Activated naive CD4-positive, alpha-beta T cell treated with Interleukin-2 at 50 U/mL for 16 hours (primary cell): ENCODE measurements at places on chromosomes 3 and 15.

GRCh38 chr3:49397470-49397869 is 14.3 kb downstream of the RHOA start:
- no peak for DNase-seq

- DNase-seq = no peak
Measured at GRCh38 chr15:90644952-90645725, 72.0 kb upstream of the BLM start.

DNA sequence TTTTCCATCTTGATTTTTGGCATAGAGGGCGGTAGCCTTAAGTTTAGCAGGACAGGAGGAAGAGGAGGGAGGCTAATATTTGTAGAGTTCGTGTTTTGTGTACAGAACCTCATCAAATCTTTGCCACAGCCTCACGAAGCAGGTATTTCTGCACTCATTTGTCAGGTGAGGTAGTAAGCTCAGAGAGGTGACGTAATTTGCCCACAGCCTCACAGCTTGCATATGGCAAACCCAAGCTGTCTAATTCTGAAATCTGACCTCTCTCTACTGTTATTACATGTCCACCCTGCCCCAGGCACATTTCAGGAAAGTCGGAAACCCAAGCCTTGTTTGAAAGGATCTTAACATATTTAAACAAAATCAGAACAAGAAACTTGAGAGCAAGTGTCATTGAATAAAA is 91.1 kb upstream of the TPM1 start:
- DNase-seq = no peak

GRCh38 chr3:38544926-38545325 is 48.8 kb downstream of the EXOG start:
- no peak for DNase-seq

- DNase-seq = no peak
Measured at GRCh38 chr15:99495430-99496301, 70.1 kb upstream of the MEF2A start.

DNA sequence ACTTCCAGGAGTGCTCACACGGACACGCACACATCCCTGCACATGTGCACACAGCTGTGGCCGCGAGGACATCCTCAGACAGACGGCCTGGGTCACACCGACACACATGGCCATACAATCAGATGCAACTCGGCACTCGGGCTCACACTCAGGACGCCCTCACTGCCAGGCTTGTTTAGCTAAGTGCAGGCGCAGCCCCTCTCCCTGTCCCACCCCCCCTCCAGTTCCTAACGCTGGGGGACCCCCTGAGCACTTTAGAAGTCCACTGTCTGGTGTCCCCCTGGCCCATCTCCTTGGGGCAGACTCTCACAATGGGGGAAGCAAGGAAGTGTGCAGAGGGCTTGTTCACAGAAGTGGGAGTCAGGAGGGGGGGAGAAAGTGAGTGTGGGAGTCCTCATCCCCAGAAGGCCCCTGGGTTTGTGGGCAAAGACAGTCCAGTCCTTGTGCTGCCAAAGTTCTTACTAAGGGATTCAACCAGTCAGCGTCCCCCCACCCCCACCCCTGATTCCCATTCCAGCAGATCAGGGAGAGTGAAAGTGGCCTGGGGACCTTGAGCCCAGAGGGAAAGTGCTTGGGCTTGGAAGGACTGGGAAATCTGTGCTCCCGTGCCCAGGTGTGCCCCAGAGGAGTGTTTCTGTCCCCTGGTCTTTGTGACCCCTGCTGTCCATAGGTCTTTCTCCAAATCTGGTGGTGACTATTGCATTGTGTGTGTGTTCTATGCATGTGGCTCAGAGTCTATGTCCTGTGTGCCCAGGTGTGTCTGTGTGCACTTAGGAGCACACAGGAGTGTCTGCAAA is 767 bp upstream of the GATA2 start:
- no peak for DNase-seq

GRCh38 chr15:45185903-45186770 is 1.6 kb downstream of the SHF start:
- DNase-seq = no peak

DNA sequence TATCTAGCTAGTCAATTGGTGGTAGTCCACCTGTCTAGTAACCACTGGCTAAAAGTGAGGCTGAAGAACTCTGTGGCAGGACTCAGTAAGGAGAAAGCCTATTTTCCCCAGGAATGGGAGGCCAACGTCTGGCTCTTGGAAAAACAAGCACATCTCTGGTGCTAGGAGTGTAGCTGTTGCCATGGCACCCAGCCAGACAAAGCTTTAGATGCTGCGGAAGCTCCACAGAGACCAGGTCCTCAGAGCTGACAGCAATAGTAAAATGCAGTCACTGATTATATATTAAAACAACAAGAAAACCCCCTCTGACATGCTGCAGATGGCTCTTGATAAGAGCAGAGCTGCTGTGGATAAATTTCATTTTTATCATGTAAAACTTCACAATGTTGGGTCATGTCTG is 124.9 kb upstream of the STRIT1 start:
- no peak for DNase-seq

GRCh38 chr15:67017311-67017710 is 48.1 kb upstream of the SMAD3 start:
- no peak for DNase-seq

- DNase-seq = no peak
Measured at GRCh38 chr15:80211976-80212375, 40.0 kb downstream of the CTXND1 start.

DNA sequence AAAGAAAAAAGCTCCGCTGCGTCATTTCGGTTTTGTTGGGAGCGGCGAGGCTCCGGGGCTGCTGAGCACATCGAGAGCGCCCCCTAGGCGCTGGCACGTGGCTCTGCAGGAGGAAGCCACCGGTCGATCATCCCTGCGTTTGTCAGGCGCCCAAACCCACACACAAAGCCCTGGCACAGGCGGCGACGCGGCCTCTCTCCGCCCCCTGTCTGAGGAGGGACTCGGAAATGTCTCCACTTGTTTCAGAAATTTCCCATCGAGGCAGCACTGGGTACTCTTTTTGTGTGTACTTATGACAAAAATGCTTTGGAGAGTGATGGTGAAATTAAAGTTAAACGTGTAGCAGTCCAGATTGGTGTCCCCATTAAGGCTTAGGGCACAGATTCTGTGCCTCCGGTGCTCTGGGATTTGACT is 407.3 kb upstream of the ONECUT1 start:
- DNase-seq = peak; percentile 6

- DNase-seq = no peak
Measured at GRCh38 chr15:93566762-93567161, 477.8 kb upstream of the RGMA start.

DNA sequence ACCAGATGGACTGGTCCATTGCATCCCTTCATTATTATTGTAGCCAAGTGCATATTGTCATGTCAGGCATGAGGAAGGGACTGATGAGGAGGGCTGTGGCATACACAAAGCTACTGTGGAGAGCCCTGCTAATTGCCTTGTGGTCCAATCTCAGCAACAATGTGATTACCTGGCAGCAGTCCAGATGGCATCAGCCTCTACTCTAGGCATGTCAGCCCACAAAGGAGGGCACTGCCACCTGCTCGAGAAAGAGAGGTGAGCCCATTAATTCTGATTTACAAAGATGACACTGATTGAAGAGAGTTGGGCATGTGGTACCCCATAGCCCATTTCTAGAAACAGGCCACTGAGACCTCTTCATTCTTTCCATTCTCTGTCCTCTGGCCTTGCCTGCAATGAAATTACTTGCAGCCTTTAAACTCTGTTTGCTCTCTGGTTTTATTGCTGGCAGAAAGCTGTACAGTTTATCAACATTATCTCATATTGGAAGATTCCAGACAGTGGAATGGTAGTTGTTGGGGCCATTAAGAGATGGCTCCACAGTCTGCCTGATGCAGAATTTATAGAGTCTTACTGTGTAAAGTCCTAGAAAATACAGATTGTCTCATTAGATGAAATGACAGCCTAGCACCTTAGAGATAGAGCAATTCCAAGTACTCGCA is 307.7 kb downstream of the ARPP21 start:
- DNase-seq = no peak

- no peak for DNase-seq
Measured at GRCh38 chr3:81302045-81302444, 459.4 kb downstream of the GBE1 start.

GRCh38 chr3:171574556-171575240 is 114.5 kb upstream of the TNIK start:
- no peak for DNase-seq

GRCh38 chr3:107271787-107272387 is 105.4 kb upstream of the CCDC54 start:
- no peak for DNase-seq

GRCh38 chr3:59559721-59560435 is 510.1 kb upstream of the CFAP20DC start:
- peak; percentile 21 for DNase-seq

GRCh38 chr15:77510066-77511057 is 89.7 kb downstream of the HMG20A start:
- no peak for DNase-seq

- DNase-seq = no peak
Measured at GRCh38 chr15:93997071-93997658, 234.2 kb upstream of the MCTP2 start.

DNA sequence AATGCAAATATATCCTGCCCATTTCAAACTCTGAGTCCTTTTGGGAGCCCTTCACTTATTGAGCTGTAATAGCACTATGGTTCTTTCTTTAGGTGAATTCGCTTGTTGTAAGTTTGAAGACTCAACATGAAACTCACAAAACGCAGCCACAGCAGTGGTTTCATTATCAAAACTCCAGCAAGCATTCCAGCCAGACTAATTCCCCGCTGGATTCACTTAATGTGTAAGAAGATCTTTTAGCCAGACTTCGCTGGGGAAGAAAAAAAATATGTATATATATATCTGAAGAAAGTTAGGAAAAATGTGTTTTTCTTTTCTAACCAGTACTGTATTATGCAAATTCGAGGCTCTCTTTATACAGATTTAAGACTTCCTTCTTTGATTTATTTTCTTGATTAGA is 241.1 kb downstream of the WNT5A start:
- no peak for DNase-seq

DNA sequence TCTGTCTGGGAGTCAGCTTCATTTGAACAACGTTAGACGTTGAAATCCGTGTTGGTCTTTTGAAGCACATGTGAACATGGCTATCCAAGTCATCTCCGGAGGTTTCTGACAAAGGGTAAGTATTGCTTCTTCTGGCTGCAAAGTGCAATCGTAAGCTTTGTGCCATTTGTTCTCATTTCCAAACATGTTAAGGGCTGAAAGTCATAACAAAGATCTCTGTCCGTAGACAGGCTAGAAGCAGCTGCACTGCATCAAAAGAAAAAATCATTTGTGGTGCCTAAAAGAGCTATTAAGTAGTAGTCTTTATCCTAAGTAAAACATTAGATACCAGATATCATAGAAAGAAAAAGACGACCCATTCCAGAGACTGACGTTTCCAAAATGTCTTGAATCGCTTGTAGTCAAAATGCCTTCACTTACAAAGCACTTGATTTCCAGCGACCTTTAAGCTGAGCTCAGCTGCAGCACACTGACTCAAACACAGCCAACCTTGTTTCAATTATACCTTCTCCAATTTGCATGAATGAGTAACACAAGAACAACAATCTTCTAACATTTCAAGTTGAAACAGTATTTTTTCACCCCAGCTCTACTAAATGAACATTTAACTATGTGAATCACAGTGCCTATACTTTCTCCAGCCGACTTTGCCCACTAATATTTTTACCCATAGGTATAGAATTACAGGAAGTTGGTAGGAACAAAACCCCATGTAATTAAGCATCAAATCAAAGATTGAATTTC is 76.6 kb downstream of the NEDD4 start:
- no peak for DNase-seq

DNA sequence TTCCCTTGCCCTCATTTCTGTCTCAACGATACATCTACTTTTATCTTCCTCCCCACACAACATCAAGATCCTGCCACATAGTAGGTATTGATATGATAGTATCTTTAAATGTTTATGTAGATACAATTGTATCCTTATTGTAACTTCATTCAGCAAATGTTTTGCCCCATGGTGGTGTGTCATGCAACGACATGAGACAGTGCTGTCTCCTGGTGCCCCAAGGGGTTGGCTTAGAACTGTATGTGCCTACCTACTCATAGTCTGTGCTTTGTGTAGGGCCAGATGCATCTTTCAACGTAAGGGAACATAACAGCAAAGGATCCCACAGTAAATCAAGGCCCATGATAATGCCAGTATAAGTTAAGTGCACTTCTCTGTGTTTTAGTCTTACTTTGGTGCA is 2.8 kb upstream of the CD47 start:
- no peak for DNase-seq

DNA sequence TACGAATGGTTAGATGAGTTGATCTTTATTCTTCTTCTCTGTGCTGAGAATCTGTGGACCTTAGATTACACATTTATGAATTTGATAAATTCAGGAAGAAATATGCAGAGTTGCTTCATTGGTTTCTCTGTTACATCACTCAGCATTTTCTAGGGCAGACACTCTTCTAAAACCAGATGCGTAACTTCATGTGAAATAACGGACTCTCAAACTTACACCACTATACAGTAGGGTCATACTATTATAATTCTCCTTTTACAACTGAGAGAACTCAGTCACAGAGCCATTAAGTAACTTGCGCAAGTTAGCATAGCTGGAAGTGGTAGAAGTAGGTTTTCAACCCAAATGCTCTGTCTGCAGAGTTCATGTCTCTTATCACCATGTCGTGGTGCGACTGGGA is 5.7 kb downstream of the TMEM207 start:
- no peak for DNase-seq

DNA sequence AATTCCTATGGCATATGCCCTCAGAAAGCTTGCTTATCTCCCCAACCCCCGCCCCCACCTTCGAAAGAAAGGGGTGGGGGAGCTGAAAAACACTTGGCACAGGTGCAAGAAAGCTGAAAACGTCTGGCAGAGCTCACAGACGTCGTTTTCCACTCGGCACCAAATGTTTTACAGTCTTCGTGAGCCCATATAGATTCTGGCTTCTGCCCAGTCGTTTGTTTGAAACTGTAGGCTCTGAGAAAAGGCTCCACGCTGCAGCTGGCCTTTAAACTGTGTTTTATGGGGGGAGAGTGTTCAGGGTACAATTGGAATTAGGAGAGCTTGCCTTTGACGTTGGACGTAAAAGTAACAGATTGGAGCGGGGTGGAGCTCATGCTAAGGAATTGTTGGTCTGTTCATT is 130.3 kb downstream of the MDFIC2 start:
- DNase-seq = no peak

DNA sequence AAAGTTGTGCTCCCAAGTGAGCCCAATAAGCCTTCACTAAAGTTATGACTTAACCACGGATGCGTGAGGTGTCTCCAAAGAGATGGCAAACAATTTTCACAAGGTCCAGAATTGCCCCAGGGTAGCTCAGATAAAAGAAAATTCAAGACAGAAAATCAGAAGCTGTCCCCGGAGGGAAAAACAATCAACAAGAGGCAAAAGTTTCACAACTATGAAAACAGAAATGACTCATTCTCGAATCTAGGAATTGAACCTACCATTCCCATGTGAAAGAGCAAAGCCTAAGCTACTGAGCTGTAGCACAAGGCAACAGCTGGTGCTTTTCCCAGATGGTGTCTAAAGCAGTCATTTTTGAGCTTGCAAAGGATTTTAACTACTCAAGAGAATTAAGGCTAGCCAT is 33.5 kb upstream of the MKRN3 start:
- no peak for DNase-seq
